ENCODE measurements at places on chromosomes 5 and 9.

GRCh38 chr5:71587766-71588532, 809 bp downstream of the MCCC2 start:
- DNase-seq = no peak

GRCh38 chr9:89417832-89418473, 80.0 kb downstream of the SEMA4D start:
- DNase-seq = no peak

DNA sequence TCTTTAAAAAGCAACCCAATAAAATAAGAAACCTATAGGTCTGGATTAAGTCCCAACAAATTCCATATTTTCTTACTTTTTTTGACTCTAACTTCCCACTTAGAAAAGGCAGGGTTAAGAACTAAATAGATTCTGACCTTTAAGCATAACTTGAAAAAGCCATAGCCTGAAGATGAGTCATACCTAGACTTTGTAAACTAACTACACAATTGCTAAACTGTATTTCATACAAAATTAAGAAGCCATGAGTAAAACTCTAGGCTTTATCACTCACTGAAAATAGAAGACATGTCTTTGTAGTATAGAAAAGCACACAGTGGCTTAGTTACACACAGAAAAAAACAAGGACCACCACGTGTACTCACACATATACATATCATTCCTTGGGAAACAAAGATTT, 51.5 kb downstream of the MLLT3 start:
- no peak for DNase-seq

DNA sequence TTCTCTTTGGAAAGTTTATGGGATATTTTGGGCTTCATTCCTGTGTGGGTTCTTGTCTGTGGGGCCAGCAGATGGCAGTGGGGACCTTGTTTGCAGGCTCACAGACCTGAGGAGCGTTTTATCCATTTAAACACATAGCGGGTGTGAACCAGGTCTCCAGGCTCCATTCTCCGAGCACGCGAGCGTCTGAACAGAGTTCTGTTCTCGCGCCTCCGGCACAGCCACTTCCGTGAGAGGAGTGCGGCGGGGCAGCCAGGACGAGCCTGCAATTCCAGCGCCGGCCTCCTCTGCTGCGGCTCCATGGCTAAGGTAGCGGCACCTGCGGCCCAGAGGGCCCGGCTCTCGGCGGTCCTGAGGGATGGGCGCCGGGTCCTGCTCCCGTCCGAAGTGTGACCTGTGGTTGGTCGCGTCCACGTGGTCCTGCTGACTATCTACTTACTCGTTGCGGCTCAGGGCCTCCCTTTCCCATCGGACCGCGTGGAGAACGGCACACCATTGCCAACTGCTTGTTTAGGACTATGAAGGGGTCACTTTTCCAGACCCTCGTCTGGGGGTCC, 7.3 kb downstream of the NRARP start:
- peak; percentile 46 for DNase-seq

- DNase-seq = no peak
Observed at GRCh38 chr5:38925154-38925925, 79.5 kb downstream of the OSMR start.

GRCh38 chr5:3595006-3595961, at the start of gene IRX1:
Gene IRX1 (plus strand): TSS chr5:3595832. CDS start chr5:3596106, 274 bp downstream.
- DNase-seq = peak; percentile 28

GRCh38 chr5:155727512-155728145, 599.3 kb upstream of the SGCD start:
- DNase-seq = no peak
